ENCODE measurements at places on chromosomes 12 and 14.
A peak's percentile ranks its signal among the peaks of the same experiment; 100 is the strongest.

DNA sequence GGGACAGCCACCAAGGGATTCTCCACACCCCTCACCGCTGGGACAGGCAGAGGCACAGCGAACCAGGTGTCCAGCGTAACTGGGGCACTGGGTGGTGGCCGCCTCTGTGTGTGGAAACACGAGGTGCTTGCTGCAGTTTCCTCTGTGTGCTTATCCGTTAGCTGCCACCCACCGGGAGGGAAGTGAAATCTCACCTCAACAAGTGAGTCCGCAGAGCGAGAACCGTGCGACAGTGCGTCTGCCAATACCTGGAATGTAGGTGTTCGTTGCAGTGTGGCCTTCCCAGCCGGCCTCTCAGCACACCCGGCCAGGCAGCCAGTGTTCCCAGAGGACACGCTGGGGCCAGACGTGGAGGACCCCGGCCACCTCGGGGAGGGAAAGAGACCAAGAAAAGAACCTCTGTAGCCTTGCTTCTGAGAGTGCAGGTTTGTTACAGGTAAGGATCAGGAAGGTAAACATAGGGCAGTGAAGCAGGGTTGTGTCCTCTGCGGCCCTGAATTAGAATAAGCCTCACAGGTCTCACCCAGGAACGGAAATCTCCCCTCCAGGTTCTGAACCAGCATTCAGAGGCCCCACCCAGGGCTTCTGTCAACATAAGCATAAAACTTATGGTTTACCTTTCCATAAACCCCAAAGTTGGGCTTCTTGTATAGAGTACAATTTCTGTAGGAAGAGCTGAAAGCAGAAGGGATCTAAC, 1.5 kb downstream of the BCL2L14 start:
- no peak for DNase-seq

GRCh38 chr12:68495336-68496070, 115.2 kb upstream of the RAP1B start:
- DNase-seq = no peak

DNA sequence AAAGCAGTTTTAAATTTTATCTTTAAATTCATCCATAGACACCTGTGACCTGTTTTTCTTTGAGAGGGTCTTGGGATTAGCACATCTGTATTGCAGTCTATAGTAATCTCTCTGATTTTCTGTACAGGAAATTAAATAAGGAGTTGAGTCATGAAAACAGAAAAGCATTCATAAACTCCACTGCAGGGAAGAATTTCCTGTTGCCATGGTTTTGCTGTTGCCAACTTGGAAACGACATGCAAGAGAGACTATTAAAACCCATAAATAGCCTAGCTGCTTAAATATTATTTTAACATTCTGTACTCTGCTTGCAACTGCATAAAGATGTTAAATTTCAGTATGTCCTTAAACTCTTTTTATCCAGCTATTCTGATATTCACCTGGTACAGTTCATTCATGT, 281.0 kb upstream of the RGS6 start:
- DNase-seq = peak; percentile 92

DNA sequence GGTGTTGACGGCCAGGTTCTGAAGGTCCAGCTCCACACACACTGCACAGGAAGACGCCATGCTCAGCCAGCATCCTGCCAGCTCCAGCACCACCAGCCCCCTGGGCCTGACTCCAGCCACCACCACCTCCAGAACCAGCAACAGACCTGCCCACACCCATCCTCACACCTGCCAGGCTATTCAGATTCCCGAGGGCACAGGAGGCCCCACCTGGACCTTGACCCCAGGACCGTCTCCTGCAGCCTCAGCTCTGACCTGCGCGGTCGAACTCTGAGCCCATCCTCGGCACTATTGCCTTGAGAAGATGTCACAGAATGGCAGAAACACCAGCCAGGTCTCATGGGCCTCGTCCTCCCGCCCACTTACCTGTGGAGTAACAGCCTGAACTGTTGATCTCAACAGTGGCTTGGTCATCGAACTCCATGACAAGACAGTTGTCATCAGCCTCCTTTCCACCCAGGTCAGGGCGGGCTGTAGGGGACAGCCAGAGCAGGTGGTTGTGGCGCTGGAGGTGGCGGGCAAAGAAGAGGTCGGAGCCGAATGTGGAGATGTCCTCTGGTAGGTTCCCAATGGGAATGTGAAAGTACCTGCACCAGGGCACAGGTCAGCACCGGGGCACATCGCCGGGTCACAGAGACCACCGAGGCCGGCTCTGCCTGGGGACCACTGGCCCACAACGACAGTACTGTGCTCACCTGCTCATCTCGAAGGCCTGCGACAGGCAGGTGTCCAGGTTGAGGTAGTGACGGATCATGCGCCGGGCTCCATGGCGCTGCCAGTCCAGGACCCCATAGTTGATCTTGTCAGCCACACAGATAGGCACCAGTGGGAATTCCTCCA, 23.5 kb downstream of the P2RX2 start:
- no peak for DNase-seq

DNA sequence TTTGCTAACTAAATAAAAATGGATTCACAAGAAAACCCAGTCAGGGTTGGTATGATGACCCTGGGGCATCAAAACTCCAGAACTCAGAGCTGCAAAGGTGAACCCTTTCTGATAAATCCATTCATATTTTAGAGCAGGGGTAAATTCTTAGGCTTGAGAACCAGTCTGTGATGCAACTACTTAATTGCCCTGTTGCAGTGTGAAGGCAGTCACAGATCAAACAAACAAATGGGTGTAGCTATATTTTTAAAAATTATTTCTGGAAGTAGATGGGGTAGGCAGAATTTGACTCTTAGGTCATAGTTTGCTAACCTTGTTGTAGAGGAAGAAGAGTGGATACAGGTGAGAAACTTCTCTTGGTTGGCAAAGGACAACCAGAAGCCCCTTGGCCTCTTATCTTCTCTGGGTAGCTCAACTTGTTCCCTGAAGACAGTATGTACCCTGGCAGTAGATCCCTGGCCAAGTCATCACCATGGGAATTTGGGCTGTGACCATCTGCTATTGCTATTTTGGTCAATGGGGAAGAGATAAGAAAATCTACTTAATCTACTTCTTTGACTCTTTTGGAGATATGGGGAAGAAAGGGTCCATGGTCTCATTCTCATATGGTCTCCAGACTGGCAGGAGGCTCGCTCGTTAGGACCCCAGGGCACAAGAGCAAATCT, 216.1 kb downstream of the PPM1H start:
- no peak for DNase-seq

DNA sequence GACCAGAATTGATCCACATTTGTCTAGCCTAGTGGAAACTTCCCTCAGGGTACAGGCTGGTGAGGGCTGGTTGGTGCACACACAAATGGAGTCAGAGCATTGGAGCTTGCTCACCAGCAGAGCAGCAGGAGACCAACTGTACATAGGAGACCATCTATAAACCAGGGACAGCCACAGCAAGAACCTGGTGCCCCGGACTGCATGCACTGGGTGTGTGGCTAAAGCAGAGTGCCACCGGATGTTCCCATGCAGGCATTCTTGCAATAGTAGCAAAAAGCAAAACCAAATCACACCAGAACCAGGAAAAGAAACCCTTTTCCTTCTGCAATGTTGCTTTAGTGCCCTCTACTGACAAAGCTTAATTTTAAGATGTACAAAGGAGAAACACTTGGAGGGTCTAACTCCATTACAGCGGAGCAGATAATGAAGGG, 136.4 kb downstream of the MDGA2 start:
- no peak for DNase-seq

DNA sequence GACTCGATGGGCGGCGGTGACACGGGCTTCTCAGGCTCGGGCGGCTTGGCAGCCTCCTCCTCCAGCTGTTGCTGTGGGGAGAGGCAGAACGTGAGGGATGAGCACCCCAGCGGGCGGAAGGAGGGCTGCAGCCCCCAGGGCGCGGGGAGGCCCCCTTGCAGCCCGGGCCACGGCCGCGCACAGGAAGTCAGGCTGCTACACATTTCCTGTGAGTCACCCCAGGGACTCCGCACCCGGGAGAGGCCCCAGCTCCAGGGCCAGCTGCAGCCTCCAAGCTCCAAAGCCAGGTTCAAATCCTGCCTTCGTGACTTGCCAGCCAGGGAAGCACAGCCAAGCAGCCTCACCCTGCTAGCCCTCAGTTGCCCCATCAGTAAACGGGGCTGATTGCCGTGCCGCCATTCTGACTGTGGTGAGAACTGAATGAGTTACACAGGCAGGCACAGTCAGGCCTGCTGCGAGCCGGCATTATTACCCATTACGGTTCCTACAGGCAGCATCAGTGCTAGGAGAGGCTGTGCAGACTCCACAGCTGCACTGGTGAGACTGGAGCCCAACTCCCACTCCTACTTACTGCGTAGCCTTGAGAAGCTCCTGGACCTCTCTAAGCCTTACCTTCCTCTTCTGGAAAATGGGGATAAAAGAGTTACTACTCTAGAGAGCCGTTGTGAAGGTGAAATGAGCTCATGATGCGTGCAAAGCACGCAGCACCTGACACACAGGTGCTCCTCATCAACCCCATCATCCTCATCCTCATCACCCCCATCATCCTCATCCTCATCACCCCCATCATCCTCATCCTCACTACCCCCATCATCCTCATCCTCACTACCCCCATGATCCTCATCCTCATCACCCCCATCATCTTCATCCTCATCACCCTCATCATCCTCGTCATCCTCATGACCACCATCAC, 100.9 kb downstream of the NCOR2 start:
- DNase-seq = no peak

DNA sequence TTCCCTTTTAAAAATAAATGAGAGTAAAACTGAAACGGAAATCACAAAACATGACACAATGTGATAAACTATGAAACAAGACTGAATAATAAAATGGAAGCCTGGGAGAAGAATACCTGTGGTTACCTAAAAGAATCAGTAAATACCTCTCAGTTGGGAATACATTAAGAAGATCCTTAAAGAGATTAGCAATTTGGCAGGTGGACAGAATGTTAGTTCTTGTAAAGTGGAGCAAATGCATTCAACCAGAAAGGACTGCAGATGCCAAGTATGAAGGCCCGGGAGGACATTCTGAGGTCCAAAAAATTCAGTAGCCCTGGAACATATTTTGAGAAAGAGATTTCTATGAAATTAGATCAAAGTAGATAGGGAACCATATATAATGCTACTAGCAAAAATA, 861.3 kb upstream of the SEL1L start:
- DNase-seq = no peak

GRCh38 chr14:51938137-51938536, 51.2 kb upstream of the RTRAF start:
- DNase-seq = peak; percentile 10

DNA sequence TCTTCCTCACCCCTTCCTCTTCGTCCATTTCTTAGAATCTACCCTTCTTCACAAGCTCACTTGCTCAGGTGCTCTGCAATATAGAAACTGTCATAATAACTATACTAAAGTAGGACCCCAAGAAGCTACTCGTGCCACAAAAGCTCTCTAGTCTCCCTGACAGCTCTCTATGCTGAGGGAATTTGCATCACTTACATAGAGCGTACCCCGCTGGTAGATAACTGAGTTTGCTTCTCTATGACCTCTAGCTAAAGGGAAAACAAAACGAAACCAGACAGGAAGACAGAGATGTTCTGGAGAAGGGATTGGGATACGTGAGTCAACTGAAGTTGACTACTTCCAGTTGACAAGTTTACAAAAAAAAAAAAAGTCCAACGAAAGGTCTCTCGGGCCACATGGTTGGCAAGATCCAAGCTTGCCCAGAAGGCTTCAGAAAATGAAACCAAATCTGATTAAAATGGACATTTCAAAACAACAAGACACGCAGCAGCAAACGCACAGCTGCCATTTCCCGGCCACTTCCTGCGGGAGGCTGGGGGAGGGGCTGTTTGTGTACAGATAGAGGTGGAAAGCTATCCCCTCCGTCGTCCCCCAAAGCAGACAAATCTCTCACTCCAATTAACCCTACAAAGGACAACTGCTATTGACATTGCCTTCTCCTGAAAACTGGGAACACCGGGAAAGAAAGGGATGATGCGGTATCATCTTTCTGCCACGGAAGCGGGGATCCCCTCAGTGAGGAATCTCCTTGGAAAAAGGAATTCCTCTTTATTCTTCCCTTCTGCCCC, 1.3 kb downstream of the BAZ2A start:
- peak; percentile 89 for DNase-seq

DNA sequence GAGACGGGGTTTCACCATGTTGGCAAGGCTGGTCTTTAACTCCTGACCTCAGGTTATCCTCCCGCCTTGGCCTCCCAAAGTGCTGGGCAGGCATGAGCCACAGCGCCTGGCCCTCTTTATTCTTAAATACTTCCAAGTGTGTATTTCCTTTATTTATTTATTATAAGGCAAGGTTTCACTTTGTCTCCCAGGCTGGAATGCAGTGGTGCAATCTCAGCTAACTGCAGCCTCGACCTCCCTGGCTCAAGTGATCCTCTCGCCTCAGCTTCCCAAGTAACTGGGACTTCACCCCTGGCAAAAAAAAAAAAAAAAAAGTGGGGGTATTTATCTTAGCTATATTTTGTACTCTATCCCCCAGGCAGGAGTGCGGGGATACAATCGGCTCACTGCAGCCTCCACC, 6.8 kb downstream of the FAM216A start:
- DNase-seq = peak; percentile 42

GRCh38 chr14:101129521-101130167, 226.1 kb upstream of the RTL1 start:
- no peak for DNase-seq

DNA sequence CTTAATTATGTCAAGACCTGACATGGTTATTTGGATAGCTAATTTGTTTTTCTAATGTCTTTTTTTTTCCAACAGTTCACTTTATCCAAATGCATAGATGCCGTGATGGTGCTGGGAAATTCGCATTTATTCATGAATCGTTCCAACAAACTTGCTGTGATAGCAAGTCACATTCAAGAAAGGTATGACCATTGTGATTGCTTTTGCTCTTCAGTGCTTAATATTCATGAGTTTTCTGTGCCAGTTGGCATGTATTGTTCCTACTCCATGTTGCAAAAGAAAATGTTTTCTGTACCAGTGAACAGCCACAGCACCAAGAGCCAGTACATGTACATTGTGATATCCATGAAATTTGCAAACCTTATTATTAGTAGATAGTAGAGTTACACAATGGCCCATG, 11.8 kb downstream of the GTF2H3 start:
- no peak for DNase-seq

DNA sequence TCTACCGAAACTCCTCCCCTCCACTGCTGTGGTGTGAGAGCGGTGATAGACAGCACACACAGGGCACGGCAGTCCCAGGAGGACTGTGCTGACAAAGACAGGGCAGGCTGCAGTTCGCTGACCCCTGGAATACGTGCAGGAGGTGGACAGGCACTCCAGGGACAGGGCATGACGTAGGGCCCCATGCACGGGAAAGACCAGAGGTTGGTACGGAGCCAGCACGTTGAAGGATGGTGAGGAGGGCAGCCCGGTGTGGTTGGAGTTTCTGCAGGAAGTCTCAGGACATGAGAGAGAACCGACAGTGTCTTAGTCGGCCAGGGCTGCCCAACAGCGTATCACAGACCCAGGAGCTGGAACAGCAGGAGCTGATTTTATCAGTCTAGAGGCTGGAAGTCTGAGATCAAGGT, 254.2 kb upstream of the FKBP4 start:
- no peak for DNase-seq

All from fibroblast of gingiva (primary cell).